ENCODE measurements at places on chromosomes 4 and X. TPM values are rescaled to one million over a fixed set of nuclear protein-coding genes. Genes with fewer than 3 reads are reported as not detected.

- H3K4me3 ChIP-seq, result no peak overlapping the region
- peaks cover 6% of the 10 kb centered on the region for H3K36me3 ChIP-seq
- H3K27me3 ChIP-seq, result peaks cover 34% of the 10 kb centered on the region
- peaks cover 10% of the 10 kb centered on the region for H3K4me1 ChIP-seq
- peak; percentile 72 for DNase-seq
- no peak overlapping the region for H3K27ac ChIP-seq
Measured at GRCh38 chr4:8594097-8595038, 1.8 kb downstream of the CPZ start.

Gene DRD5
- polyA plus RNA-seq, result not detected

Gene RNF128
- polyA plus RNA-seq, result 3.0 TPM

- no peak for DNase-seq
- H3K27me3 ChIP-seq, result no peaks in the 10 kb centered on the region
- no peak overlapping the region for H3K27ac ChIP-seq
- no peaks in the 10 kb centered on the region for H3K4me1 ChIP-seq
- H3K4me3 ChIP-seq, result no peak overlapping the region
Measured at GRCh38 chrX:48818866-48819265, 7.4 kb upstream of the ERAS start.

Gene SH3D19
- polyA plus RNA-seq, result 12.5 TPM

- no peak overlapping the region for H3K27ac ChIP-seq
- no peak overlapping the region for H3K4me3 ChIP-seq
- H3K27me3 ChIP-seq, result no peaks in the 10 kb centered on the region
- DNase-seq, result no peak
Measured at GRCh38 chrX:68451720-68452119, 18.4 kb upstream of the OPHN1 start.

DNA sequence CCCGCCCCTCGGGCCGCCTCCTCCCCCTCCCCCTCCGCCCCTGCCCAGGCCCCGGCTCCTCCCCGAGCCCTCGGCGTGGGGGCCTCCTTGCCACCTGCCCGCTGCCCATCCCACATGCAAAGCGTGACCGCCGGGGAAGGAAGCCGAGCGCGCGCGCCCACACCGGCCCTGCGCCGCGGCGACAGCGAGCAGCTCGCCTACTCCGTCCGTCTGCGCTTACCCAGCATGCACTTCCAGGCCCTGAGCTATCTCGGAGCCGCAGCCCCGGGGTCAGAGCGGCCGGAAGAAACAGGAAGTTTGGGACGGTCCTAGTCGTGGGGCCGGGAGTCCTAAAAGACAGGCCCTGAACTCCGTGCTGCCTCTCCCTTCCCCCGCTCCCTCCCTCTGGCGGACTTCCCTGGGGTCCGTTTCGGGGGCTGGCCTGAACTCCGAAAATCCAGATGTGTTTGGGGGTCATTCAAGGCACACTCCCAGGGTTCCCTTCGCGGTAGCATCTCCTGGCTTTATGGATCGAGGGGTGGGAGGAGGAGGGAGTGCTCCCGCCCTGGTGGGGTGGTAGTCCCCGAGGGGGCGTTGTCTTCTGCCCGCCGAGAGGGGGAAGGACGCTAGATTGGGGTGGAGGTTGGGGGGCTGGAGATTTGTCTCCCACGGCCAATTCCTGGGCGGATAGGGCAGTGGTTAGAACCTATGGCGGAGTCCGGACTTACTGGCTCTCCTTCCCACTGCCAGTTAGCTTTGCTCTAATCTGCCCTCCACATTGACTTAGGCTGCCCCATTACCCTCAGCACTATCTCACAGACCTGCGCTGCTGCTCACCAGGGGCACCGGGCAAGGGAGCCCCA, 25.0 kb upstream of the BCORL1 start:
- DNase-seq, result peak; percentile 16
- no peak overlapping the region for H3K27ac ChIP-seq
- H3K36me3 ChIP-seq, result no peaks in the 10 kb centered on the region
- H3K4me3 ChIP-seq, result peak overlapping the region; percentile 26

Gene ANAPC4
- 12.4 TPM for polyA plus RNA-seq

GRCh38 chr4:5700459-5700858, 7.9 kb downstream of the EVC2 start:
- H3K27me3 ChIP-seq, result no peaks in the 10 kb centered on the region
- H3K36me3 ChIP-seq, result peaks cover 35% of the 10 kb centered on the region
- H3K4me1 ChIP-seq, result no peaks in the 10 kb centered on the region
- DNase-seq, result no peak
- H3K27ac ChIP-seq, result no peak overlapping the region
